ENCODE measurements at places on chromosomes 16 and 17. TPM values are rescaled to one million over a fixed set of nuclear protein-coding genes. Genes with fewer than 3 reads are reported as not detected.

The CD19 gene
- total RNA-seq, result 0.66 TPM

The PCGF2 gene
- total RNA-seq, result 10.4 TPM

The CES1 gene
- total RNA-seq, result 6.7 TPM

The RBBP6 gene
- total RNA-seq, result 54.4 TPM

The CHST4 gene
- not detected for total RNA-seq

DNA sequence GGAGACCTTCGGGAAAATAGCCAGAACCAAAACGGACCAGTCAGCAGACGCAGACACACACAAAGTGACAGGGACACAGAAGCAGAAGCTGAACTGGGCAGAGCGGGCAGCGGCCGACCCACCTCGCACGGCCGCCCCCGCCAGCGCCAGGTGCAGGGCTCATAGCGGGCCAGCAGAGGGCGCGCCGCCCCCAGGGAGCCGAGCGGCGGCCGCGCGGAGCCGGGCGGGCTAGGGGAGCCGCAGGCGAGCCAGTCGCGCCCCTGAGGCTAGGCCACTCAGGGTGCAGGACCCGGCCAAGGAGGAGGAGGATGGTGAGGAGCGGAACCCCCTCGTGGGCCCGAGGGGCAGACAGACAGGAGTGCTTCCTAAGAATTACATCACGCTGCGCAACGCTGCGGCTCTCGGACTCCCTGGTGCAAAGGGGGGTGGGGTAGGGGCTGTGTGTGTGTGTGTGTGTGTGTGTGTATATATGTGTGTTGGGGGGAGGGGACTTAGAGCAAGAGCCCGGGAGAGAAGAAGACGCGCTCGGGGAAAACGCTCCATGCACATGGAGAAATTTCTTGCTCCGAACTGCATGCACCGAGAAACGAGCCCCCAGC is 913 bp upstream of the NOG start:
- DNase-seq, result no peak

GRCh38 chr17:63406689-63407330 is 39.3 kb downstream of the CYB561 start:
- DNase-seq, result no peak

DNA sequence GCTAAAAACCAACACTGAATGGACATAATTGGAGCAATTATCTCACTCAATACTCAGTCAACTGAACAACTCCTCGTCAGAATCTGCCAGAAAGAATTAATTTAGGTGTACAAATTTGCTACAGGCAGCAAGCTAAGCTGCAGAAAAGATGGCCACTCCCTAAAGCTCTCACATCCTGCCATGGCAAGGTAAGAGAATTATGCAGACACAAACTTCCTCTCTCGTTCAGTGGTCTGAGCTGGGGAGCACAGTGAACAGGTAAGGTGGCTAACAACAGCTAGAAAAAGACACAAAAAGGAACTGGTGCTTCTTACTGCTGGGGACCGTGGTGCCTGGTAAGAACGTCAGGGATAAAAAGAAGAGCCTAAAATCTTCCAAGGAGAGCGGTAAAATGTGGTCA is 74.9 kb upstream of the BCAR1 start:
- DNase-seq, result no peak

GRCh38 chr16:85484347-85485300 is 128.5 kb upstream of the GSE1 start:
- DNase-seq, result no peak

- DNase-seq, result no peak
These were observed 24.9 kb downstream of the KIAA0513 start for GRCh38 chr16:85052536-85052935.

GRCh38 chr17:45718791-45719190 is 65.3 kb upstream of the CRHR1 start:
- no peak for DNase-seq

GRCh38 chr16:440627-441026 is 15.2 kb downstream of the RAB11FIP3 start:
- DNase-seq, result no peak

DNA sequence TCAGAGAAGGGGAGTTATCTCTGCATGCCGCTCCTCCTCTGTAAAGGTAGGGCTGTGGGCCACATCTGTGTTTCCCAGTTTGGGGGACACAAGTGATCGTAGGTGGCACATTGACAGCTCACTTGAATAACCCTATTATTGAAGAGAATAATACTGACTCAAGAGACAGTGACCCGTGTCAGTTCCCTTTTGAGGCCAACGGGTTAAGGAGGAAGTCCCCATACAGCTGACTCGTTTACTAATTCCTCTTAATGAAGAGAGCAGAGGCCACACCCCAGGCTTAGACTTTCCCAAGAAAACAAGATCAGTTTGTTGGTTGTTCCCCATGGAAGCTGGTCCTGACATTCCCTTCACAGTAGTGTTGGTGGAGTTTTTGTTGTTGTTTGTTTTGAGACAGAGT is 33.0 kb downstream of the IL4R start:
- no peak for DNase-seq

- DNase-seq, result no peak
These were observed 1.5 kb downstream of the SOCS7 start for GRCh38 chr17:38353086-38353604.

DNA sequence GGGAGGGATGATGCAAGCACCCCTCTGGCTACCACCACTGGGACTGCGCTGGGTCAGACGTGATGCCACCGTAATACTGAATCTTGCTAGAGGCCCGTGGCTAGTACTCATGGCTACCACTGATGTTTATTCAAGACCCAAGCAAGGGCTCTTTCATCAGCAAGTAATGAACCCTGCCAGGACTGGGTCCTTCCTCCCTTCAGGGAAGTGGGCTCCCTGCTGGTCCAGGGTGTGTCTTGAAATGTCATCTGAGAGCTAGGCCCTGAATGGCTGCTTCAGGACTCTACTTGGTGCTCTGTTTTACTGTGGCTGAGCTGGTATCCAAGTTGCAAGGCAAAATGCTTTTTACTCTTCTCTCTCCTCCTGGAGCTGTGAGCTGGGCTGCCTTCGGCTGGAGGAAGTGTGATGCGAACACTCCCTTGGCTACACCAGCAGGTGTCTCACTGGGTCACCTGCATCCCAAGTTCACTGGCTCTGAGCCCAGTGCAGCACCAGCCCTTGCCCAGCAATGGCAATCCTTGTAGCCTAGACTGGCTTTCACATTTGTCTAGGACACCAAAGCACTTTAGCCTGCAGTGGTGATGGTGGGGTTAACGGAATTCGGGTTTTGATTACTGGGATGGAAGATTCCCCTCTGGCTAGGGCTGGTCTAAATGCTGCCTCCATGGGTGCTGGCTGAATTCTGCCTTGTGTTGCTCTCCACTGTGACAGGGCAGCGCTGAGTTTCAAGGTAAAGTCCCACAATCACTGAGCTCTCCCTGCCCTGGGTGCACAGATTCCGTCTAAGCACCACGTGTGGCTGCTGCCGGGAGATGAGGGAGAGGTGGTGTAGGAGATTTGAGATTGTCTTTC is 98.6 kb downstream of the USP22 start:
- no peak for DNase-seq

- no peak for DNase-seq
These were observed 74.2 kb upstream of the CCL1 start for GRCh38 chr17:34437188-34437587.

DNA sequence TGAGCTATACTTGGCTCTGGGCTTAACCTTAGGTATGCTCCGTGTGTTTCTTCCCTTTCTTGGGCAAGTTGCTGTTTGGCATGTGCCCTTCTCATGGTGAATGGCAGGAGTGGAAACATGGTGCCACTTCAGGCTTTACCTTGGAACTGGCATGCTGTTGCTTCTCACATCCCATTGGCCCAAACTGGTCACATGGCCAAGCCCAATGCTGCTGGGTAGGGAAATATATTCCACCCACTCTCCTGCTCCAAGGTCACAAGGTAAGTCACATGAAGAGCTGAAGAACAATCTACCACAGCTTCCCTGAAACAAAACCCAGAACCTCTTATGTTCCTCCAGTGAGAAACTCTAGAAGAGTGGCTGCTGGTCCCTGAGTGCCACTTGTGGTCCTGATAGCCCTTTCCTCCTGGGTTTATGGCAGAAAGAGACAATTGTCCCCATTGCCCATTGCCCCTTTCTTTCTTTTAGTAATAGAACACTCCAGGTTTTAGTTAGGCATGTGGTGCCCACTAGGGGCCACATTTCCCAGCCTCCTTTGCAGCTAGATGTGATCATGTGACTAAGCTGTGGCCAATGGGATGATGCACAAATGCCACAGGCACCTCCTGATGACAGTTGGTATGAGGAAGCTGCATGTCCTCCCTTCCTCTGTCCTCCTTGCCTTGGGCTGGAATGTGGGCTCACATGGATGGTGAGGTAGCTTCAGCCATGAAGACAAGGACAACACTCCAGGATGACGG is 50.3 kb downstream of the MEOX1 start:
- no peak for DNase-seq

DNA sequence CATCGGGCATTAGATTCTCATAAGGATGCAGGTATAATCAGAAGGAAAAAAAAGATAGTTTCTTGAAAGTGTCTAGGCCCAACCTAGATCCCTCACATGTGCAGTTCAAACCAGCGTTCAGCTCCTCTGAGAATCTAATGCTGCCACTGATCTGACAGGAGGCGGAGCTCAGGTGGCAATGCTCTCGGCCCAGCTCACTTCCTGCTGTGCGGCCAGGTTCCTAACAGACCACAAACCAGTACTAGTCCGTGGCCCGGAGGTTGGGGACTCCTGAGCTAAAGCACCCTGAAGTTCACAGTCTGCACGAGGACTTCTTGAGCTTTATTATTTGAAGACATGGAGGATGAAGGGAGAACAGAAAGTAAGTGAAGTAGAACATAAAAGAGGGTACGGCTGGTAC is 16.8 kb downstream of the SMCR8 start:
- no peak for DNase-seq
